ENCODE measurements at places on chromosomes 5 and 9.

DNA sequence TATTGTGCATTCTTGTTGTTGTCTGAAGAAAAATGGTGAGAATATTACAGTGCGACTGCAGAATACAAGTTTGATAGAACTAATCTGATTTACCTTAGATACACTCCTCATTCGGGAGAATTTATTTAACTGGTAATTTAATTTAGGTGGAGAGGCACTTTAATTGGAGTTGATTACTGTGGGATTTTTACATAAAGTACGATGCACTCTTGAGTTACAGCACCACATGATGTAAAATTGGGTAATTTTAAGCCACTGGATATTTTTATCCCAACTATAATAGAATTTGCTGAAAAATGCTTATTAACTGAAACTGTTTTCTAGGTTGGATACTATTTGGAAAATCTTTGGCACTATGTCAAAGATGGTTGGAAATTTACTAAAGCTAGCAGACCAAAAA is 35.4 kb upstream of the ALDOB start:
- no peak for DNase-seq

DNA sequence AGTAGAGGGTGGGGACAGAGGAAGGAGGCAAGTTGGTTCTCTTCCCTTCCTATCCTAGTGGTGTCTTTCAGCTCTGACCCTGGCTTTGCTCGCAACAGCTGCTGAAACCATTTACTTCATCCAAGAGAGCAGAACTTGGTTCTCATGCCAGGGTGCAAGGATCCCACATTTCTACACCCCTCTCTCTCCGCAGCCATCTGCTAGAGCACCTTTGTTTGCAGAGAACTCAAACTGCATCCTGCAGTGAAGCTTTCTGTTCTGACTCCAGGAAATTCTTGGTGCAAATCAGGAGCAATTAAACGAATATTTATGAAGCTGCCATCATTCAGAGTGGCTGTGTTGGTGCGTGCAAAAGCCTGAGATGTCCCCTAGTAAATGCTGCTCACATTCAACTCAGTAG is 31.9 kb downstream of the NEUROG1 start:
- no peak for DNase-seq

DNA sequence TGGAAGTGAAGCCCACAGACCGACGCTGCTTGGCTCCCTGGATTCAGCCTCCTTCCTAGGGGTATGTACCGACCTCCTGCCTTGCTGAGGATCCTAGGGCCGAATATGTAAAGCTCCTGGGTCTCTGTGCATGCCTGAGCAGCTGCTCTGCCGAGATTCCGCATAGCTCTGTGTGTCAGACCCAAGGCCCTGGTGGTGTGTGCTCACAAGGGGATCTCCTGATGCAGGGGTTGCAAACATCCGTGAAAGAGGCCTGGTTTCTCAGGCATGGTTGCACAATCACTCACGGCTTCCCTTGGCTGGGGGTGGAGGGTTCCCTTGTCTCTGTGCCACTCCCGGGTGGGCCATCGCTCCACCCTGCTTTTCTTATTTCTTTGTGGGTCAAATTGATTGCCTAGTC is 19.9 kb upstream of the SVEP1 start:
- no peak for DNase-seq

GRCh38 chr9:16136961-16137360 is 584.1 kb downstream of the CCDC171 start:
- no peak for DNase-seq

GRCh38 chr9:12633016-12633765 is 60.0 kb upstream of the TYRP1 start:
- DNase-seq: no peak

DNA sequence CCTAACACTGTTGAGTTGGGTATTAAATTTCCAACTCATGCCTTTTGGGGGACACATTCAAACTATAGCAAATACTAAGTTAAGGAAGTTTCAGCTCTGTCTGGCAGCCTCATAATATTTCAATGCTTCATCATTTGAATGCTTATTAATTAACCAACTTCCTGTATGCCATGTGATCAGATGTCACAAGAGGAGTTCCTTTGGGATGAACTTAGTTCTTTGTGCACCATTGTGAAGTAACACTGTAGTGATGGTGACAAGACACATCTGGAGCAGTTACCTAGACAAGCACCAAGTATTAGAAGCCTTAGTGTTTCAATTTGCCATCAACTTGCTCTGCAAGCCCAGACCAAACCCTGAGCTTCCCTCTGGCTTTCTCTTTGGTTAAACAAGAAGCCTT is 90.7 kb upstream of the IL12B start:
- no peak for DNase-seq

- DNase-seq: no peak
Observed at GRCh38 chr9:3359048-3359692, 166.6 kb downstream of the RFX3 start.
